H54 (cell line): ENCODE measurements at places on chromosomes 11 and 22.

DNA sequence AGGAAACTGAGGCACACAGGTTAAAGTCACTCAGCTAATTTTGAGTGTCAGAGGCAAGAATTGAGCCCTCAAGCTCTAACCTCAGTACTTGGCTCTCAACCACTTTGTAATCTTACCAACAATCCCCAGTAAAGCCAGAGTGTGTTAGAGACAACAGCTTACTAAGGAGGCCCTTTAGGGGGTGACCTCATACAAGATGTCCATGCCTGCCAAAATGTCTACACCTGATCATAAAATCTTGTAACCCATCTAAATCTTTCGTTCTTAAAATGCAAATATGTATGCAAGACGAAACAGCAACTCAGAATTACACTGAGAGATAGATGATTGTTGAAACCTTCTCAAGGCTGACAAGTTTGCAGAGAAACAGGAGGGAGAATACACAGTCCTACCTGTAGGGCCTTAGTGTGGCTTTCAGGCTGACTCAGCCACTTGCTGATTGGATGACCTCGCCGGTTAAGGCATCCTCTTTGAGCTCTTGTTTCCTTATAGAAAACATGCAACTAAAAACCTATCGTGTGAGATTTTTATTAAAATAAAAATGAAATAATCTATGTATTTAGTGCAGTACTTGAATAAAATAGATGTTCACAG is 143.2 kb downstream of the OPCML start:
- DNase-seq: no peak

GRCh38 chr11:130068986-130069658 is 572 bp upstream of the APLP2 start:
- DNase-seq: peak; percentile 44

DNA sequence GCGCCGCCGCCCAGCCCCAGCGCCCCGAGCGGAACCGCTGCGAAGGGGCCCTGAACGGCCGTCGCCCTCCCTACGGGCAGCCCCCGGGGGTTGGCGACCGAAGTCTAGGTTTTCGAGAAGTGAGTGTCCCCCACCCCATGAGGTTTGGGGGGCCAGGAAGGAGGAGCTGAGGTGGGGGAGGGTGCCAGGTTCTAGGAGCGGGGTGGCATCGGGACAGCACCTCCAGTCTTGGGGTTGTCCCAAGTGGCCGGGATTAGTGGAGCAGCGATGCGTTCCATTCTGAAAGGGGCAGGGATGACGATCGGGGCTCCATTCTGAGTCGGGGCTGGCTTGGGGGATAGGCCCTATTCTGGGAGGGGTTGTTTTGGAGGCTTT is 408 bp downstream of the PPP2R5B start:
- DNase-seq: no peak

GRCh38 chr22:47036352-47036751 is 273.9 kb downstream of the TBC1D22A start:
- DNase-seq: no peak

DNA sequence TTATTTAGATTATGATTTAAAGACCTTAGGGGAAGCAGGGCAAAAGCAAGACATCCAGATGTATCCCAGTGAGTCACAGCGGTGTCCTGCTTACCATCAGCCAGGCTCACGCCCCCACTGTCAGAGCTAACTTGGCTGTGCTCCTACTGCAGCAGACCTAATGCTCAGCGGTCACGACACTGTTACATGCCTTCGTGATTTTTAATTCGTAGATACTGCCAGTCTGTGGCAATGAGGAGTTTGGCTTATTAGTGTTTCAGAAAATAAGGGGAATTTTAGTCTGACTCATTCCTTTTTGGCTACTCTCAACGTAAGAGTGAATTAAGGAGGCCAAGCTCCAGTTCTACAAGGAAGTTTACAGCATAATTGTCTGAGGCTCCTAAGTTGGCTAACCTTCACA is 22.7 kb downstream of the EFCAB6 start:
- peak; percentile 24 for DNase-seq

- DNase-seq: peak; percentile 75
These were observed at the start of gene TMEM223 for GRCh38 chr11:62791501-62792201. TMEM223 (minus strand) TSS chr11:62792006; CDS start chr11:62791994, 12 bp downstream.

- no peak for DNase-seq
These were observed 69.2 kb downstream of the SCN3B start for GRCh38 chr11:123585206-123585605.

- no peak for DNase-seq
These were observed 7.4 kb downstream of the TRPC6 start for GRCh38 chr11:101576456-101576855.

DNA sequence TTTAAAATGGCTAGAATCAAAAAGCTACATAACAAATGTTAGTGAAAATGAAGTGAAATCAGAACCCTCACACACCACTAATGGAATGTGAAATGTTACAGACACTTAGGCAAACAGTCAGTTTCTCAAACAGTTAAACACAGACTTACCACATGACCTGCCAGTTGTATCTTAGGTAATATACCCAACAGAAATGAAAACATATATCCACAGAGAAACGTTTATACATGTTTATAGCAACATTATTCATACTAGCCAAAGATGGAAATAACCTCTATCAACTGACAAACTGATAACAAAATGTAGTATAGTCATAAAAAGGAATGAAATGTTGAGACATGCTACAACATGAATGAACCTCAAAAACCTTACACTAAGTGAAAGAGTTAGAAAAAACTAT is 131.5 kb upstream of the TRPC6 start:
- no peak for DNase-seq

- DNase-seq: no peak
These were observed 723.3 kb downstream of the NTM start for GRCh38 chr11:132093536-132094259.

DNA sequence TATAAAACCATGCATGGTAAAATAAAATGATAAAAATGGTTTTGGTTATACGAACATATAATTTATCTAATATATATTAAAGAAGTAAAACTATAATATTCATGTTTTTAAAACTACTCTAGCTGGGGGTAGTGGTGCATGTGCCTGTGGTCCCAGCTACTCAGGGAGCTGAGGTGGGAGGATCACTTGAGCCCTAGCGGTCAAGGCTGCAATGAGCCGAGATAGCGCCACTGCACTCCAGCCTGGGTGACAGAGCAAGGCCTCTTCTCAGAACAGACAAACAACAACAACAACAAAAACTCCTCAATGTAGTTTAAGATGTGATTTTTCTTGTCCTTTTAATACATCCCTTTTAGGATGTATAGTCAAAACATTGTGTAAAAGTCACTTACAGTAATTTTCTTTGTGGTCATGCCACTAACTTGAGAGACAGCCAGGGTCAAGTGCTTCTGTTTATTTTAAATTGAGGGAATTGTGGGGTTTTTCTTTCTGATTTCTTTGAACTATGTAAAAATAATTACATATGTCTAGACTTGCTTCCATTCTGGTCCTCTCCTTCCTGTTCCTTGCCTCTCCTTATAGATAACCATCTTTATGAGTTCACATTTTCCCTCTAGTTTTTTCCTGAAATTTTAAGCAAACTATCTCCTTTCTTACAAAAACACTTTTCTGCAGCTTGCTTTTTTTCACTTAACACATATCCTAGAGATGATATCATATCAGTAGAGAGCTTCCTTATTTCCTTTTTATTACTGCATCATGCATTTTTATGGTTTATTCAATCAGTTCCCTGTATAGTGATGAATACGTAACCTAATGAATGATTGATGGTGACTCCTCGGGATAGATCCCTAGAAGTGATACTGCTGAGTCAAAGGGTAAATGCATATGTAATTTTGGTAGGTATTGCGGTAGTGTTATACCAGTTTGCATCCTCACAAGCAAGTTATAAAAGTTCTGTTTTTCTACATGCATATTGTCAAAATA is 9.1 kb downstream of the OR2AT4 start:
- no peak for DNase-seq

- no peak for DNase-seq
These were observed 16.0 kb upstream of the CYB5R3 start for GRCh38 chr22:42664976-42665831.
